ENCODE measurements at places on chromosomes 1 and 21.

- DNase-seq, result no peak
Measured at GRCh38 chr1:86201311-86201710, 44.7 kb upstream of the COL24A1 start.

DNA sequence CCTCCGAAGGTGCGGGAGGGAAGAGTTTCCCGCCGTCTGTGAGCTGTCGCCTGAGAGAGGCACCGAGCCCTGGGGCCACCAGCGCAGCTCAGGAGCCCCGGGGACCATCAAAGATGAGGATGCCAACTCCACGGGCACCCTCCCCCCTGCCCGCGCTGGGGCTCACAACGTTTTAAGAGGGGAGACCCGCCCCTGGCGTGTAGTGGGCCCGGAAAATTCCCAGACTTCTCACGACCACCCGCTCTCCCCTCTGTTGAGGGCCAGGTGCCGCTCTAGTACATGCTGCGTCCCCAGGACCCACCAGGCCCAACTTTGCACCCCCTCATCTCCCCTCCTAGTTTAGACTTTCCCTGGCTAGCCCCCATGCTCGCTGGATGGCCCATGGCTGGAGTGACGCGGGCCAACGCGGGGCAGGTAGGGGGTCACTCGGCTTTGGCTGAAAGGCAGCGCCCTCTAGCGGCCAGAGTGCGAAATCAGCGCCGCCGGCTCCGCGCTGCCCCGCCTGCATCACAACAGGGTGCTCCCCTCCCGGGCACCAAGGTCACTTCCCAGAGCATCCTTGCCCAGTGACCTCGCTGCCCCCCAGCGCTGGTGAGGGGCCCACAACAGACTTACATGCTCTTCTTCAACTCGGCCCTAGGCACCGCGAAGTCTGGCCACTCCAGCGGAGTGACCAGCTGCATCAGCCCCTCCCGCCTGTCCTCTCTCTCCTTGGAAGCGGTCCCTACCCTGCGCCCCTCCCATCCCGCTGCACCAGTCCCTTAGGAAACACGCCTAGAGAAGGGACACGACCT is 1.8 kb downstream of the CD160 start:
- DNase-seq, result no peak

- DNase-seq, result peak; percentile 29
Measured at GRCh38 chr1:216310776-216311175, 112.5 kb downstream of the USH2A start.

DNA sequence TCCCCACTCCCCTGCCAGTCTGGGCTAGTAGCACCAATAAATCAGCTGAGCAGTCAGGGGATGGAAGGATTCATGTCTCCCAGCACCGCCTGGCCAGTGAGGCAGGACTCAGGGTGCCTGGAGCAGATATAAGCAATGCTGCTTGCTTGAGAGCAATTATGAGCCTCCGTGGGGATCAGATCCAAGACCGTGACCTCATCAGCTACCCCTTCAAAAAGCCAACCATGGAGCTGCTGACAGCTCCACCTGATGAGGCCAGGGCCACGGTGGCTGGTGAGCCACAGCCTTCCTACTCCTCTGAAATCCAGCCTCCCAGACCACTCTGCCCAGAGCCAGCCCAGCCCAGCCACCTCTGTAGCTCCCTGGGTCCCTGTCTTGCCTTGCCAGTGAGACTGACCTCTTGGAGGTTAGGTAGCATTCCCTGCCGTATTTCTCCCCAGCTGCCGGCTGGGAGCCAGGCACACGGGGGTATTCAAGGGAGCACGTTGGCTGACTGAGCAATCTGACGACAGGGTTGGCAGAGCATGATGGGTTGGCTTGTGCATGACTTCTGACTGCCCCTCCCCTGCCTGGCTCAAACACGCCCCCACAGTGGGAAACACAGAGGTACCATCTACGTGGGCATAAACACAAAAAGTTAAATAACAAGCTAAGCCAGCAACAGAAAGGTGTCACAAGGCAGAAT is 28.4 kb downstream of the SYT2 start:
- DNase-seq, result no peak

DNA sequence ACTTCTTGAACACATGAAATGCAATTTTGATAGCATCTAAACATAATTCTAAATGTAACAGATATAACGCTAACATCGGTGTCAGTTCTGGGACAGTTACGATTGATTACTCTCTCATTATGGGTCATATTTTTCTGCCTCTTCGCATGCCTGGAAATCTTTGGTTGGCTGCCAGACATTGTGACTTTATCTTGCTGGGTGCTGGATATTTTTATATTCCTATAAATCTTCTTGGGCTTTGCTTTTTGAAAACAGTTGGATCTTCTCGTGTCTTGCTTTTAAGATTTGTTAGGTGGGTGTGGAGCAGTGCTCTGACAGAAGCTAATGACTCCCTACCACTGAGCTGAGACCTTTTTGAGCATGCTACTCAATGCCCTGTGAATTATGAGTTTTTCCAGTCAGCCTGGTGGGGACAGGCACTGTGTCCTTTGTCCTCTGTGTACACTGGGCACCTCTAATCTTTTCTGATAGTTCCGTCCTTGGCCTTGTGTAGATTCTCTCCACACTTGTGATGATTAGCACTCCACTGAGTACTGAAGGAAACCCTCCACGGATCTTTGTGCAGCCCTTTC is 28.0 kb upstream of the EDARADD start:
- DNase-seq, result no peak

DNA sequence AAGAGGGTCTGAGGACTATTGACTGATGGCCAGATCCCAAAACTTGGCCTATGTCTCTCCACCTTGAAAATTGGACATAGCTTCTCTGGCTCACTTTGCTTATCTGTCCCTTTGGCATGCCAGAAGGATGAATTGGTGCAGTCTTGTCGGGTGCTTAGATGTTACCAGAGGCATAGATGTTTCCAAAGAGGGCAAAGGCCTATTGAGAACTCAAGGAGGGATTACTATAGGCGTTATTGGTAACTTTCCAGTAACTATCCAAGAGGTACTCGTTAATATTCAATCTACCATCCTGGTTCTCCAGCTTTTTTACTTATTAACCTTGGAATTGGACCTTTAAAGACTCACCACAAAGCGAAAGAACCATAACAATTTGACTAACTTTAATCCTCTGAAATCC is 368.3 kb upstream of the ESRRG start:
- DNase-seq, result no peak

GRCh38 chr1:10635992-10636391 is 160.5 kb downstream of the CASZ1 start:
- no peak for DNase-seq

DNA sequence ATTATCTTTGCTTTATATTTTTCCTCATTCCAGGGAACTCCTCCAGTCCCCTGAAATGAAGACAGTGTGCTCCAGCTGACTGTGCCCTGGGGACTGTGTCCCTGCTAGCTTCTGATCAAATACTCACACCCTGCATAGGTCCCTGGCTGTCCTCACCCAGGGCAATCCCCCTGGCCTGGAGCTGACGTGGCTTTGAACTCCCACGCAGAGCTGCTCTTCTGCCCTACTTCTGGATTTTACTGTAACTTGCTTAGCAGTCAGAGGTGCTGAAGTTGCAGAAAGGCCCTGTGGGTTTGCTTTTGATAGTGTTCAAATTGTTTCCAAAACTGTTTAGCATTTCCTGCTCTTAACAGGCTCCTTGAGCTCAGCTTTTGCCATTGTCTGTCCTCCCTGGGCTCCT is 186.5 kb downstream of the FASLG start:
- no peak for DNase-seq

GRCh38 chr21:44999428-44999971 is 59.7 kb downstream of the SLX9 start:
- DNase-seq, result no peak

- DNase-seq, result no peak
Measured at GRCh38 chr1:245475126-245475525, 320.3 kb downstream of the KIF26B start.

- no peak for DNase-seq
Measured at GRCh38 chr1:208003241-208003640, 92.3 kb upstream of the CD34 start.

- DNase-seq, result no peak
Measured at GRCh38 chr1:57887964-57888491, 464.2 kb upstream of the DAB1 start.

All from fibroblast of skin of left quadriceps (primary cell).